ENCODE measurements at places on chromosomes 7 and 10.

DNA sequence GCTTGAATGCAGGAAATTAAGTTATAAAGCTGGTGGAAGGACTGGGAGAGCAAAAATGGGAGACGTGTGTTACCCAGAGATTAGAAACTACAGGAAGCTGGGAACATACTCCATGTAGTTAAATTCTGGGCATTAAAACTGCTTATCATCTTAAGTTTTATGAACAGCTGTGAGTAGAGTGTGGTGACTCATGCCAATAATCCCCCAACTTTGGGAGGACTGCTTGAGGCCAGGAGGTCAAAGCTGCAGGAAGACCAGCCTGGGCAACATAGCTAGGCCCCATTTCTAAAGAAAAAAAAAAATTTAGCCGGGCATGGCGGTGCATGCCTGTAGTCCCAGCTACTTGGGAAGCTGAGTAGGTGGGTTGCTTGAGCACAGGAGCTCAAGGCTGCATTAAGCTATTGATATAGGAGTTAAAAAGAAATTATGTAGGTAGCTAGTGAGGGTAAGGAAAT, 56.2 kb upstream of the SEPHS1 start:
- DNase-seq, result no peak

DNA sequence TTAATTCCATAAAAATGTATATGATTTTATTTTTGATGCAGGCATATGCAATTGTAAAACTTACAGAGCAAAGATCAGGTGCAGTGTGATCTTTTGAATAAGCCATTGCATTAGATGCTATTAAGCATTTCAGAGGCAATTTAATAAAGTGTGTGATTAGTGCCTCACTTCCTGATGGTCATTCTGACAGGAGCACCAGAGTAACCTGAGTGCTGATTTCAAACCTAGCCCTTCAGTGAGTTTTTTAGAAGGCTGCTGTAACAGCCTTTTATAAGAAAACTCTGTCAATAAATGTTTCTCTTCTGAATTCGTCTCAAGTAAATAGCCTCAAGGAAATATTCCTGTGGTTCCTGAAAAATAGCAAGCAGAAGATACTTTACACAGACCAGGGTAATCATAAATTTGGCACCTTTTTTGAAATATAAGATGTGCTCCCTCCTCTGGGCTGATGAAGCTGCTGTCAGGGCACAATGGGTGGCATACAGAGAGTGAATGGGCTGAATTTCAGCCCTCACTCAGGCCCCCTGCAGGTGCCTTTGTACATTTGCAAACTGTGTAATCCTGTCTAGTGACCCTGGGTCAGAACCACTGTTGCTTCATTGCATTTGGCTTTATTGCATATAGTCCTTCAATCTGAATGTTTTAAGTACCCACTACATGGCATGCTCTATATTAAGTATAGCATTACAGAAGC, 193.7 kb upstream of the CSTF2T start:
- no peak for DNase-seq

- DNase-seq, result no peak
Measured at GRCh38 chr7:139078399-139078798, 31.1 kb downstream of the ZC3HAV1 start.

DNA sequence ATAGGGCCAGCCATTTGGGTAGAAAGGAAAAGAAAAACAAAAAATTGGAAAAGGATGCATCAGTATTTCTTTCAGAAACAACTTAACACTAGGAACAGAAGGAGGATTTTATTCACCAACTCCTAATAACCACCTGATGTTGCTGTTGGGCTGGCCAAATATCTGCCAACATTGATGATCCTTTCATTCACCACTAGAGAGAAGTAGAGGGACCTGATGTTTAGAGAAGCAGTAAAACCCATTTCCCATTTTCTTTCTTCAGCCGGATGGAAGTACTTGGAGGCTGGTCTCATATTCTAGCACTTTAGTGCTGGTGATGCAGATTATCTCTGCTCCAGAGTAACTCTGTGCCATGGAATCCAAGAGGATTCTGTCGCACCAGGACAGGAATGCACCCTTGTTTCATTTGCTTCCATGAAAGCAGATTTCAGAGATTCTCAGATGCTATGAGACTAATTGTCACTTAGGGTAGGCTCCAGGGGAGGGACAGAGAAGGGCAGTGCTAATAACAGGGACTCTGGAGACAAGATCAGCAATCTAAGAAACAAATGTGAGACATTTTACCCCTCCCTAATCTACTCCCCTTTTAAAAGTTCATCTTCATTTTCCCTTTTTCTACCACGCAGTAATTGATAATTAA, 3.1 kb downstream of the KLLN start:
- DNase-seq, result no peak

DNA sequence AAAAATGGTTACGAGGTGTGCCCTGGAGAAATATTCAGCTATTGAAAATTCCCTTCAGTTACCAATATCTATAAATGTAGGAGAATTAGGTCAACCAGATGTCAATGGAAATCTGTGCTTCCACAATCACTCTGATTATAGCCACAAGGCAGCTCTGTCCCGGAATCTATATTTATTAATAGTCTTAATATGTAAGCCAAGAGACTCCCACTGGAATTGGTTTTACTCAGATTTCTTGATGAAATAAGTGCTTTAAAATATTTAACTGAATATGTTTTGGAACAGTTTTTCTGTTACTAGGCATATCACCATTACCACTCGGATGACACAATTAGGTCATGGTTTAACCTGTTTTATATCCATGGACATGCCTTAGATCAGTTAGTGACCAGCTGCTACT, 169.6 kb downstream of the POM121L12 start:
- DNase-seq, result no peak

DNA sequence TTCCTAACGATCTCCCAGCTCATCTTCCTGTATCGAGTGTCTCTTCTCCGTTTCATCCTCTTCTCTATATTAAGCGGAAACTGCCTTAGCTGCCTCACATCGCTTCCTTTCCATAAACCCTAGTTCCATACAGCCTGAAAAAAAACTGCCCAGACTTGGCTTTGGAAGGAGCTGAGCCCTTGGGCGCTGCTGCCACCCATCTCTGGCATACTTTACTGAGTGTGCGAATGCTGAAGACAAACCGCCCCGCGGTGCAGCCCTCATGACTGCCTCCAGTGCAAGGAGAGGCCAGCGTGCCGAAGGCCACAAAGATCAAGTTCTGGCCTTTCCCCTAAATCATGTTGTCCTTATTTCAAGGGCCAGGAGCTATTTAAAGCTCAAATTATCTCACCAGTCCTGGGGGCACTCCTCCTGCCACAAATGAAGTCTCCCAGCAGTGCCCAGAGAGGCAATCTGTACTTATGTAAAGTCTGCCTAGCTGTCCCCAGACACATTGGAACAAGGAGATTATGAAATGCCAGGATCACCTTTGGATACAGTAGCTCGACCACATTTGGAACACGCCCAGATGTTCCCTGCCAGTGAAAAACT, 25.2 kb downstream of the YWHAG start:
- DNase-seq, result no peak

DNA sequence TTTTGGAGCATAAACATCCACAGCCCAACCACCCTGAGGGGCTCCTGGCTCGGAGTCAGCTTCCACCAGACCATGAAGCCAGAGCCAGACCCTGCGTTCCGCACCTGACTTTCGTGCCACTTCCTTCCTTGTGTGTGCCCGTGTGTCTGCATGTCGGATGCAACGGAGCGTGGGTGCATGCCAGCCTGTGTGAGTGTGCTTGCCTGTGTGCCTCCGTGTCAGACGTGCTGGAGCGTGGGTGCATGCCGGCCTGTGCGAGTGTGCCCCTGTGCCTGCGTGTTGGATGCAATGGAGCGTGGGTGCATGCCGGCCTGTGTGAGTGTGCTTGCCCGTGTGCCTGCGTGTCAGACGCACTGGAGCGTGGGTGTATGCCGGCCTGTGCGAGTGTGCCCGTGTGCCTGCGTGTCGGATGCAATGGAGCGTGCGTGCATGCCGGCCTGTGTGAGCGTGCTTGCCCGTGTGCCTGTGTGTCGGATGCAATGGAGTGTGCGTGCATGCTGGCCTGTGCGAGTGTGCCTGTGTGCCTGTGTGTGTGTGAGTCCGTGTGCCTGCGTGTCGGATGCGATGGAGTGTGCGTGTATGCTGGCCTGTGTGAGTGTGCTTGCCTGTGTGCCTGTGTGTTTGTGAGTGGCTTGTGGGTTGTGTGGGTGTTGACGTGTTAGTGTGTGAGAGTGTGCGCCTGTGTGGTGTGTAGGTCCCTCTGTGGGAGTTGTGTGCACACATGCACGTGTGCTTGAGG, 28.1 kb upstream of the KNDC1 start:
- no peak for DNase-seq

DNA sequence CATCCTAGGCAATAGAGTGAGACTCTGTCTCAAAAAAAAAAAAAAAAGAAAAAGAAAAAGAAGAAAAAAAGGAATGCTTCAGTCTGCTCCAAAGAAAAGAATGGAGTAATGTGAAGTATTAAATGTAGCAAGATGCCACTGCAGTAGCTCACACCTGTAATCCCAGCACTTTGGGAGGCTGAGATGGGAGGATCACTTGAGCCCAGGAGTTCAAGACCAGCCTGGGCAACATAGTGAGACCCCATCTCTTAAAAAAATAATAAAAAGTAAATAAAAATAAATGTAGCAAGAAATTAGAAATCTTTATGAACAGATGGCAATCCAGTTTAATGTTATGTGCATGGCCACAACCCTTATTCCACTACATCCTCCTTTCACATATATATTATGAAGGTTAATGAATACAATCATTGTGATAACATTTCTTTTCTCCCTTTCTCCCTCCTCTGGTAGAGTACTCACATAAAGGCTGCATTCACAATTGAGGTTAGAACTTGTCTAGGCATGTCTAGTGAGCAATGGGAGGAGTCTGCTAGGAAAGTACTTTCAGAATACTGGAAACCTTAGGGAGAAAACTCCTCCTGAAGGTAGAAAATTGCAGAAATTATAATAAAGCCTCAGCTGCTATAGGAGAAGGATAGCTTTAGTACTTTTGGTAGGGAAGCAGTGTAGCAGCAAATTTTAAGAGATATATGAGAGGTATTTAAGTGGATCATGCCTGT, 20.4 kb downstream of the KLLN start:
- no peak for DNase-seq

GRCh38 chr7:31776616-31777015, 89.6 kb downstream of the PPP1R17 start:
- no peak for DNase-seq

DNA sequence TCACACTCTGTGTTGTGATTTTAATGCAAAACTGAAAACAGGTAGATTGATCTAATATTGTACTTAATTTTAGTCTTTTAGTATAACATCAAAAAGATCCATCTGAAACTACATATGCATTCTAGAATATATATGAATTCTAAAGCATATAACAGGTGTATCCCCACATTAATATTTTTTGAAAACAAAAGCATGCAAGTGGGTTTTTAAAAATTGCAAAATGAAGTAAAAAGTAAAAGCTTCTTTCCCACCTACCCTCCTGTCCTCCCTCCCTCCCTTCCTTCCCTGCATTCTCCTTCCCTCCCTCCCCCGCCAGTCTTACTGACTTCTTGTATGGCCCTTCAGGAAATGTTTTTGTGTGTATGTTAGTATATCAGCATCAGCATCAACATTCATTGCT, 14.6 kb upstream of the STMP1 start:
- DNase-seq, result no peak

DNA sequence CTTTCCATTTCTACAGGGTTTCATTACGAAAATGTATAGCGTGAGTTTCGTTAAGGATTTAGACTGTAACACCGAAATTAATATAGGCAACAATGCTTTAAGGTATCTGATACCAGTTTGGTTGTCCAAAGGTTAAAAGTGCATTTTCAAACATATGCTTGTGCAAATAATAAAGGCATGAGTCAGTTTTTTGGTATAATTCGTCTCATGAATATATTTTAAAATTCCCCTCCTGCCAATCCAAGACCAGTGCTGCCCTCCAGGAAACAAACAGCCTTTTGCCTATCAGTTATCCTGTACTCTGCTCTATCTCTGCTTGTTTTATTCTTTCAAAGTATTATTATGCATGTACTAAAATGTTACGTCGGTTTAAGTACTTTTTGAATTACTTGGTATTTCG, 2.0 kb downstream of the LCOR start:
- DNase-seq, result no peak

GRCh38 chr7:34655384-34655783, 2.6 kb upstream of the NPSR1 start:
- DNase-seq, result no peak

- peak; percentile 95 for DNase-seq
Measured at GRCh38 chr7:149284850-149285585, 23.0 kb downstream of the ZNF783 start.

All from stimulated activated CD8-positive, alpha-beta memory T cell treated with anti-CD3 and anti-CD28 coated beads, Interleukin-4, amount 100 ng/mL, for 1 hour (primary cell).